ENCODE measurements at places on chromosomes 2 and 18.

GRCh38 chr2:218161644-218162043 is 5.1 kb downstream of the CXCR1 start:
- no peak for DNase-seq

DNA sequence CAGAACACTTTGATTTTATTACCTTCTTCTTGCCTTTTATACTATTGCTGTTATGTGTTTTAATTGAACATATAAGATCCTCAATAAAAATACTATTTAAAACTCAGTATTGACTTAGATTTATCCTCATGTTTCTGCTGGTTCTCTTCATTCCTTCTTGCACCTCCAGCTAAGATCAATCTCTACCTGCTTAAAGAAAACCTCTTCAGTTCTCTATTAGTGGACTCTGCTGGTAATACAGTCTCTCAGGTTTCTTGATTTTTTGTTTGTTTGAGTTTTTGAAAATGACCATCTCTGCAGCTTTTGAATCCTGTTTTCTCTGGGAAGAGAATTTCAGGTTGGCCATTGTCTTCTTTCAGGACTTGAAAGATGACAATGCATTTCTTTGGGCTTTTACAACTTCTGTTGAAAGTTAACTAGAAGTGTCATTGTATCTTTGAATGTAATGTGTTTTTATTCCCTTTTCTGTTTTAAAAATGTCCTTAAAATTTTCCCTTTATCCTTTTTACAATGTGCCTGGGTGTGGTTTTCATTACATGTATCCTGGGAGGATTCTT is 29.8 kb upstream of the TMEM131 start:
- DNase-seq: no peak

- DNase-seq: no peak
These were observed 1.2 kb downstream of the GATA6 start for GRCh38 chr18:22170421-22171257.

GRCh38 chr2:19864381-19864780 is 37.4 kb downstream of the TTC32 start:
- no peak for DNase-seq

DNA sequence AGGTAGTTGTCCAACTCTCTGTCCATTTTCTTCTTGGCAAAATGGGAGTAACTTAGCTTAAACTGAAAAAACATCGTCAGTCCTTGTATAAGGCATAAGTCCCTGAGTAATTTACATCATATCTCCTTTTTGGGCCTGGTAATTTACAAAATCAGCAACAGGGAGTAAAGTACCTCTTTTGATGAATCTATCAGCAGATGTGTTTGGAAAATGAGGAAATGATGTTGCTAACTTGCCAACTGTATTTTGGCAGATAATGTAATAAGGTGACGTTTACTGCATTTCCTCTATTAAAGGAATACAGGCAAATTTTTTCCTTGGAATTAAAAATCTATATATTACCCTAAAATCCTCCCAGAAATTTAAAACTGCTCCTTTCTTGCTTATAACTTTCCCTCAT is 29.2 kb downstream of the ANKRD44 start:
- DNase-seq: no peak

DNA sequence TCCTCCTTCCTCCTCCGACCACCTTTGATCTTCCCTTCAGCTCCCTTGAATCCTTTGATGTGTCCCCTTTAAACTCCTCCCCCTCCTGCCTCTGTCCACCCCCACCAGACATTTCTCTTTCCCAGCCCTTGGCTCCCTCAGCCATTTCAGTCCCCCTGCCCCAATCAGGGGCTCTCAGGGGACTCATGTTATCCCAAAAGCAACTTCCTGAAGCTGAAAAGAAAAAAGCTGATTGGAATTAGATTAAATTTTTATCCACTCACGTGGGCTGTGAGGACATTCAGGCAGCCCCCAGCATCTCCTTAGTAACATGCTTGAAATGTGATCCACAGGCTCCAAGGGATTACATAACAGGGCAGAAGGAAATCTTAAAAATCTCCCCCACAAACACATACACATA is 81.3 kb downstream of the NEURL3 start:
- DNase-seq: no peak

DNA sequence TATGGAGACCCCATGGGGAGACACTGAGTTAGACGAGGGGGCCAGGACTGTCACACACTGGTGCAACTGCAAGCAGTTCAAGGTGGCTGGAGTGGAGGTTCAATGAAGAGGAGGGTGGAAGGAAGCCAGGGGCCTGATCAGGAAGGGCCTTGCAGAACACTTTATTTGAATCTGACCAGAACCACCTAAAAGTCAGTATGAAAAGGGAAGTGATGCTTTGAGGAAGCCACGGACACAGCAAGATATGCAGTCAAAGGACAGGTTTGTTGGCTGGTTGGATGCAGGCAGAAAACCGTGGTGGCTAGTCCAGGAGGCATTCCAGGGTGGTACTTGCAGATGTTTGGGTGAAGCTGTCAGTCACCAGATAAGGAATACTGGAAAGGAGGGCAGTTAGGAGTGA is 3.5 kb upstream of the FAM124B start:
- no peak for DNase-seq

DNA sequence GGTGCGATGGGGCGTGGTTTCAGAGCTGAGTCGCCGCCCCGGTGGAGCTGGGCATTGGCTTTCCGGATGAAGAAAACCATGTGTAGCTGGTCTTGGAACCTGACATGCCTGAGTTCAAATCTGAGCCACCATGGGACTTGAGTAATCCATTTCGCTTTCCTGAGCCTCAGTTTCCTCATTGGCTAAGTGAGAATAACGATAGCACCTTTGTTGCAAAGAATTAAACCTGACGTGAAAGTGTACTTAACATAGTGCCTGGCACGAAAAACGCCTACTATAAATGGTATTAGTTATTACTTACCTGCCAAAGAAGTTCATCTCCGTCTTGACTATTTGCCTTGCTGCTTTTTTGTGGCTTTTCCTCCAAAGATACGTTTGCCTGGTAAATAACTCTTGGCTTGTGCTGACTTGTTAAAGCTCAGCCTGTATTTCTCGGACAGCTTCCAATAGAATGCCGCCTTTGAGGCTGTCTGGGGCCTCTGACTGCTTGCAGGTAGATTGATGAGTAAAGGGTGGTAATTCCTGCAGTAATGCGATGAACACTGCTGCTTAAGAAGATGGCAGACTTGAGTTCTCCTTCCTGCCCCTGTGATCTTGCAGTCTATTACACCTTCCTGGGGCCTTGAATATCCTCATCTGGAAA is 1.3 kb downstream of the CDCA7 start:
- DNase-seq: no peak

GRCh38 chr2:129827311-129828090 is 152.0 kb upstream of the RAB6C start:
- DNase-seq: no peak

- DNase-seq: no peak
These were observed 131.2 kb downstream of the NEDD4L start for GRCh38 chr18:58175122-58175785.

- DNase-seq: peak; percentile 5
These were observed 2.3 kb downstream of the NEUROD1 start for GRCh38 chr2:181677912-181678586.

DNA sequence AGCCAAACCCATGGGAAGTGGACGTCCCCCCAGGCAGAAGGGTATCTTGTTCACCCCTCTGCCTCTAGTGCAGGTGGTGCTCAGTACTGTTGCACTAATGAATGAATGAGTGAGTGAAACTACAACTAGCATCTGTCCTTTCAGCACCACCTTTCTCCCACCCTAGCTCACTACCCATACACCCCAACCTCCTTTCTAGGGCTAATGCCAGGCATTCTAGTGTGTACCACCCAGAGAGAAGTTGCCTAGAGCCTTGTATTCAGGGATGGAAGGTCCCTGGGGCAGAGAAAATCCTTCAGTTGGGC is 22.5 kb downstream of the CCT7 start:
- DNase-seq: no peak

GRCh38 chr2:17125989-17126620 is 392.1 kb downstream of the RAD51AP2 start:
- DNase-seq: no peak

DNA sequence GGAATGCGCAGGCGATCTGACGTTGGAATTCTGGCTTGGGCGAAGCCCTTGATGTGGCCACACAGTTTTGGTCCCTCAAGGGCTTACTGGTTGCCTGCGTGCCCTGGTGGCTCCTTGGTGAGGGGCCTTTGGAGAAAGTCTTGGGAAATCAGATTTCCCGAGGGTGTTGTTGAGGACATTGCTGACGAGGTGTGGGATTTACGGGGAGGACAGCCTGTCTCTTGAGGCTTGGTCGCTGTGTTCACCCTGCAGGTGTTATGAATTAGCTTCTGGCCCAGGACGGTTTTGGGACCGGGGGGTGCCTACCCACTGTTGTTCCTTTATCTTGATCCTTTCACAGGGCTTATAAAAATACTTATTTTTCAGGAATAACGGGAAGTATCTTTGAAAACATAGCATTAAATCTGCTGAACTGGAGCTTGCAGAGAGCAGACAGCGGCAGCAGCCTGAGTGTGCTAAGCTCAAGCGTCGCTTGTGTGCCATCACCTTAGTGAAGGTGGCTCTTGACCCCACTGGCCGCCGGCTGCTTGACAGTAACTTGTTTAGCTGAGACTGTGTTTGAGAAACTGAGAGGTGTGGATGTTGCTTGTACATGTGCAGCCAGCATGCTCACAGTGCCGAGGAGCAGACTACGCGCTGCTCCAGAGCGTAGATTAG is 4.2 kb downstream of the CTDP1 start:
- DNase-seq: no peak

DNA sequence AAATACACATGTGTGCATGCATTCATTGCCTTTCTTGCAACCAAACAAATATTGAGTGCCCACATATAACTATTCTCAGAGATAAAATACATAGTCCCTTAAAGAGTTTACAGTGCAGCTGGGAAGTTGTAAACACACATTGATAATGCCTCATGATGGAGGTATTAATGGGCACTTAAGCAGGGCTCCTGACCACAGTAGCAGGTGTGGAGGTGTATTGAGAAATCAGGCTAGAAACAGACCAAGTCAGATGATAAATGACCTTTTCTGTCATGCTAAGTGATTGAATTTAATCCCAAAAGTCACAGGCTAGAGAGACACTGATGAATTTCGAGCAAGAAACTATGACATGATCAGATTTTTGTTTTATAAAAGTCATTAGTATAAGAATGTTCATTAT is 157.7 kb downstream of the ZNF385B start:
- no peak for DNase-seq

DNA sequence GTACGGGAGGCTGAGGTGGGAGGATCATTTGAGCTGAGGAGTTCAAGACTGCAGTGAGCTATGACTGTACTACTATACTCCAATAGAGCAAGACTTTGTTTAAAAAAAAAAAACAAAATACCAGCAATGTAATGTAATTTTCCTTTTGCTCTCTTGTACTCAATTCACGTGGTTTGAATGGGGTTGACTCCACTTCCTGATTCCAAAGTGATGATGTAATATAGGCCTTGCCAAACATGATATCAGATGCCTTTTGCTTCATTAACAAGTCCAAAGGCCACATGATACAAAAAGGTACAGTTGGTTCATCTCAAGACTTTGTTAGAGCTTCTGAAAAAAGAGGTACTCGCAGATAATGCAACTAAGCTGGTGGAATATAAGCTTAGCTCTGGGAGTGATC is 321.8 kb downstream of the ZEB2 start:
- no peak for DNase-seq

DNA sequence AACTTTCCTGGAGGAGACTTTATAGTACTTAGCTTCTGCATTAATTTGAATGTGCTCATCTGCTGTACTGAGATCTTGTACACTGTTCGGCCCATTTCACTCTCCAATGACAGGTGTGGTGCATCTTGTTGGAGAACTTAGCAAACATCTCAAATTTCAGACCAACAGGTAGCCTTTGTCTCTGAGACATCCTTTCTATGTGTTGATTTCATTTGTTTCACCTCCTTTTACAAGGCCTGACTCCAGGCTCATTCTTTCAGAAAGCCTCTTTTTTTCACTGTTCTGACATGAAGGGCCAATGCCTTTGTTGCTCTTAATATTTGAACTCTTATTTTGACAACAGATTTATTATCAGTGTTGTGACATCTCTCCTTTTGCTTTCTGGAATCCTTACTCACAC is 271.8 kb upstream of the FANCL start:
- no peak for DNase-seq

GRCh38 chr2:30216157-30216556 is 15.2 kb upstream of the LBH start:
- DNase-seq: no peak

- DNase-seq: no peak
These were observed 349.7 kb upstream of the GALNT5 start for GRCh38 chr2:156907806-156908205.

- no peak for DNase-seq
These were observed 74.9 kb downstream of the TDRD15 start for GRCh38 chr2:21198637-21199036.

GRCh38 chr2:28101892-28102291 is 211.4 kb downstream of the BABAM2 start:
- no peak for DNase-seq

GRCh38 chr18:80229766-80230745 is 17.3 kb downstream of the PARD6G start:
- DNase-seq: no peak

DNA sequence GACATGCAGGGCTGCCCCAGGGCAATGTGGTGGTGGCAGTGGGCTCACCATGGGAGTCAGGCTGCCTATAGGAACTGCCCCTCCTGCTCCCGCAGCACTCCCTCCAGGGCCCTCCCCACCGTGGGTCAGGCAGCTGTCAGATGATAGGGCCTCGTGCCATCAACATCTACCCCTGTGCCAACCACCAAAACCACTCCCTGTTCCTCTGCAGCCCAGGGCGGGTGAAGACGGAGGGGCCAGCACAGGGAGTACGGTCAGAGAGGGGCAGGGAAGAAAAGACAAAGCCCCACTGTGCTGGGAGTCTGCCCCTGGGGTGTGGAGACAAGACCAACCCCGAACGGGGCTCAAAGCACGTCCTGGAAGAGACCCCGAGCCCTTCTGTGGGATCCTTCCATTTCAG is 97.4 kb downstream of the TNS1 start:
- DNase-seq: no peak

- no peak for DNase-seq
These were observed 45.6 kb upstream of the BZW1 start for GRCh38 chr2:200765995-200766660.

- DNase-seq: no peak
These were observed 45.7 kb upstream of the STK17B start for GRCh38 chr2:196217116-196217515.

DNA sequence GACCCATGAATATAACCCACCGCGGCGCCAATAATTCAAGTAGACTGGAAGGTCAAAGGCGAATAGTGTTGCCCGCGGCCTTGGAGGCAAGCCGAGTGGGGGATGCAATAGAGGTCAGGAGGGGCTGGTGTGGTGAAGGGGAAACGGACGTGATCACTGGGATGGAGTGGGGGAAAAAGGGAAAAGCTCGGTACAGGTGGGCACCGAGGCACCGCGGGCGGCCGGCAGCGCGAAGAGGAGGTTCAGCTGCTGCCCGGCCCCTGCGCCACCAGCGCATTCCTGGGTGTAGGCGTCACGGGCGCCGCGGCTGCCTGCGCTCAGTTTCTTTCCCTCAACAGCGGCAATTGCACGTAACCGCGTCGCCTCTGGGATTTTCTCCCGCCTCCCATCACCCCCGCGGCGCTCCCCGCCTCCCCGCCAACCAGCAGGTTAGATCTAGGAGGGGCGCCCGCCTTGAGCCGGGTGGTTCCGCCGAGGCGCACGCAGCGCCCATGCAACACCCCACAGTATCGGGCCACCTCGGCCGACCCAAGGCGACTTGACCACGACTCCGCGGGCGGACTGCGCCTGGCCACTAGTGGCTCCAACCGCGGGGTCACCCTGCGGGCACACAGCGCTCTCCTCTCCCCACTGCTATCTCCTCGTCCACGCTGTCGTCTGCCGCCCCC is 1.5 kb downstream of the RND3 start:
- DNase-seq: no peak

Measured in stimulated activated CD4-positive, alpha-beta T cell treated with anti-CD3 and anti-CD28 coated beads, TNF-alpha, amount 100 ng/mL, for 4 hours (primary cell).